ENCODE measurements at places on chromosomes 11 and 22.

DNA sequence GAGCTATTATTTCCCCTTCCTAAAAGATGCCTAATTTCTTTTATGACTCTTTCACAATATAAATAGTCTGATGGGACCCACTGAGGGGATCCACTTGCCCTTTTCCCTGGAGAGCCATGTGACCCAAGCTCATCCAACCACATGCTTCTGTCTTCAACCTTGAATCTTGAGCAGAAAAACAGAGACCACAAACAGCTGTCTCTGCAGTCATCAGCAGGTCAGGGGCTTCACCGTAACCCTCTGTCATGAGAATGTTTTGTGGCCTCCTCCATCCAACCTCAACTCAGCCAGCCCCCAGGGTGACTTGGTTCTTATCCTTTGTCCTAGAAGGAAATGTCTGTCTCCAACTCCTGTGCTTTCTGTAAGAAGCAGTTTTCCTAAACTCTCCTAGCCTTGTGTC, 129.6 kb upstream of the POU2AF2 start:
- no peaks in the 10 kb centered on the region for H3K4me1 ChIP-seq
- H3K4me3 ChIP-seq: no peak overlapping the region
- H3K27me3 ChIP-seq: no peaks in the 10 kb centered on the region
- H3K36me3 ChIP-seq: no peaks in the 10 kb centered on the region
- no peak for DNase-seq

DNA sequence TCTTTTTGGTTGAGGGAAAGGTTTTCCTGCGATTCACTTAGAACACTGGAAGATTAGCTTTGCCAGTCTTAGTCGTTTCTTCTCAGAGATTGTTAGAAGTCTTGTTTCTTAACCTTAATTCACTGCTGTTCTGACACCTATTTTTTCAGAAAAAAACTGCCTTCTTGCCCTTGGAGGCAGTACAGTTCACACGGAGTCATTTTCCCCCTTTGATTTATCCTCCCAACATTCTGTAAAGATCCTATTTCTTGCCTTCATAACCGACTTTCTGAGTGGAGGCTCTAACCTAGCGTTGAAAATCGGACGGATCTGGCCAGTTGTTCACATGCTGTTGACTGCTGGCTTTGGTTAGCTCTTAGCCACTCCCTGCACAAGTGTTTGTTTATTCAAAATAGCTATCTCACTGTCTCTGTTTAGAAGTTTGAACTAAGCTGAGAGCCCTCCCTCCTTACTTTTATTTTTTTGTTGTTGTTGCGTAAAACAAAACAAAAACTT, 737 bp downstream of the BCL2L13 start:
- DNase-seq: peak; percentile 23
- H3K36me3 ChIP-seq: no peaks in the 10 kb centered on the region
- H3K27me3 ChIP-seq: no peaks in the 10 kb centered on the region
- H3K4me3 ChIP-seq: peak overlapping the region; percentile 86

- no peak overlapping the region for H3K4me3 ChIP-seq
- no peak overlapping the region for H3K27ac ChIP-seq
- peaks cover 5% of the 10 kb centered on the region for H3K4me1 ChIP-seq
These were observed 50.7 kb upstream of the VPREB1 start for GRCh38 chr22:22193923-22194322.

DNA sequence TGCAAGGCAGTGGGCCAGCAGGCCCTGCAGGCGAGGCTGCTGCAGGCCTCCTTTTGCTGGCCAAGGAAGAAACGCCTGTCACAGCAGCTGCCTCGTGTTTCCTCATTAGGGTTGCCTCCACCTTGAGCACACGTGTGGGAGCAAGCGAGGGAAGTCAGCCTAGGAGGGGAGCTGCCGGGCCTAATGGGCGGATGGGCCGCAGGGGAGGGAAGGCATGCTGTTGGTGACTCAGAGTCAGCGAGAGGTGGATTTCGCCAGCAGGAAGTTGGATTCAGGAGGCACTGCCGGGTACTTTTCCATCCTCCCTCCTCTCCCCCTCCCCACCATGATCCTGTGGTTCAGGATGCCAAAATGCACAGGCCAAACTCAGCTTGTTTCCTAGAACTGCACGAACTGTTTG, 498.7 kb downstream of the METTL15 start:
- H3K27ac ChIP-seq: no peak overlapping the region
- DNase-seq: no peak
- no peaks in the 10 kb centered on the region for H3K4me1 ChIP-seq

- H3K27me3 ChIP-seq: no peaks in the 10 kb centered on the region
- H3K27ac ChIP-seq: no peak overlapping the region
- H3K4me3 ChIP-seq: no peak overlapping the region
These were observed 69.5 kb downstream of the PRCP start for GRCh38 chr11:82830746-82831145.

DNA sequence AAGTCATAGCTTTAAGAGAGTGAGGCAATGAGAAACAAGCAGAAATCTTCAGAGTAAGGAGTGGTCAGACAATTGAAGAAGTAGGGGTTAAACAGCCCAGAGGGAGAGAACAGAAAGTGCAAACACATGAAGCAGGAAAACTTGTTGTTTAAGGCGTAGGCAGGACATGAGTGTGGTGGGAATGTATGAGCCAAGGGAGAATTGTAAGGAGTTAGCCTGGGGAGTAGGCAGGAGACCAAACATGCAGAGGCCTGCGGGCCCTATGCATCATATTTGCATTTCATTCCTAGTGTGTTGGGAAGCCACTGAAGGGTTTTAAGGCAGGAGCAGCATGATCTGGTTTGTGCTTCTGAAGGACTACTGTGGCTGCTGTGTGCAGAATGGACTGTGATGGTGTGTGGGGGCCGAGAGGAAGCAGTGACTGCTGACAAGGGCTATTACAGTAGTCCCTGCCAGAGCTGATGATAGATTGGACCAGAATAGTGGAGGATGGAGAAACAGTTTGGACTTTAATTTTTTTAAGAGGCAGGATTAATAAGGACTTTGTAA, 179.9 kb upstream of the C11orf87 start:
- no peaks in the 10 kb centered on the region for H3K27me3 ChIP-seq
- no peaks in the 10 kb centered on the region for H3K36me3 ChIP-seq

DNA sequence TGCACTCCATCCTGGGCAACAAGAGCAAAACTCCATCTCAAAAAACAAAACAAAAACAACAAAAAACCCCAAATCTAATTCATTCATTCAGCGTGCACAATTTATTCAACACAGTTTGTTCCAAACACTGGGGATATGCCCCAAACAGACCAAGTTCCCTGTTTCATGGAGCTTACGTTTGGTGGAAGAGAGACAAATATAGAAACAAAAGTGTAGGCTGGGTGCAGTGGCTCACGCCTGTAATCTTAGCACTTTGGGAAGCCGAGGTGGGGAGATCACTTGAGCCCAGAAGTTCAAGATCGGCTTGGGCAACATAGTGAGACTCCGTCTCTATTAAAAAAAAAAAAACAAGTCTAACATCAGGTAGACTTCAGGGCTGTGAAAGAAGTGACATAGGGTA, 52.4 kb downstream of the PTPRJ start:
- DNase-seq: no peak
- H3K4me1 ChIP-seq: peaks cover 18% of the 10 kb centered on the region
- H3K4me3 ChIP-seq: no peak overlapping the region
- no peak overlapping the region for H3K27ac ChIP-seq

- no peaks in the 10 kb centered on the region for H3K27me3 ChIP-seq
- H3K4me3 ChIP-seq: no peak overlapping the region
- no peaks in the 10 kb centered on the region for H3K36me3 ChIP-seq
- no peaks in the 10 kb centered on the region for H3K4me1 ChIP-seq
- DNase-seq: no peak
These were observed 3.4 kb downstream of the CCND1 start for GRCh38 chr11:69644071-69644961.

DNA sequence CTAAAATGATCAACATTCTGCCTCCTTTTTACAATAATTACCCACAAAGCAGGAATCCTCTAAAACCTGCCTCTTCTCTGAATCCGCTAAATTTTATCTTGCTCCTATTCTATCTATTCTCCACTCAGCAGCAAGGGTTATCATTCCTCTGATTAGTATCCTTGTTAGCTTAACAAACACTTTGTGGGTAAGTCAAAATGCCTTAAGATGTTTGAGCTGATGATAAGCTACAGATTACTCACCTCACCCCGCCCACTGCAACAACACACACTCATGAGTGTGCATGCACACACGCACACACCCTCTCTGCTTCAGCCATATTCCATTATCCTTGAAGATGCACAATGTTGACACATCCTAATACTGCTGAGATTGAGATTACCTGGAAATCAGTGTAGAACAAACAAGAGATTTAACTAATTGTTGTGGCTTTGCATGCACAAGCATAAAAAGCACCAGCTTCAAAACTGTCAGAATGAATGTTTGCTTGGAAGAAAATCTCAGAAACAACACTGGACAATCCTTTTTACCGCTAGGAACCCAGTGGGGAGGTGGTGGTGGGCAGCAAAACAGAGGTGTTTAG, 130.9 kb downstream of the BBOX1 start:
- DNase-seq: no peak
- H3K4me1 ChIP-seq: no peaks in the 10 kb centered on the region
- H3K27me3 ChIP-seq: no peaks in the 10 kb centered on the region
- H3K4me3 ChIP-seq: no peak overlapping the region
- no peak overlapping the region for H3K27ac ChIP-seq

DNA sequence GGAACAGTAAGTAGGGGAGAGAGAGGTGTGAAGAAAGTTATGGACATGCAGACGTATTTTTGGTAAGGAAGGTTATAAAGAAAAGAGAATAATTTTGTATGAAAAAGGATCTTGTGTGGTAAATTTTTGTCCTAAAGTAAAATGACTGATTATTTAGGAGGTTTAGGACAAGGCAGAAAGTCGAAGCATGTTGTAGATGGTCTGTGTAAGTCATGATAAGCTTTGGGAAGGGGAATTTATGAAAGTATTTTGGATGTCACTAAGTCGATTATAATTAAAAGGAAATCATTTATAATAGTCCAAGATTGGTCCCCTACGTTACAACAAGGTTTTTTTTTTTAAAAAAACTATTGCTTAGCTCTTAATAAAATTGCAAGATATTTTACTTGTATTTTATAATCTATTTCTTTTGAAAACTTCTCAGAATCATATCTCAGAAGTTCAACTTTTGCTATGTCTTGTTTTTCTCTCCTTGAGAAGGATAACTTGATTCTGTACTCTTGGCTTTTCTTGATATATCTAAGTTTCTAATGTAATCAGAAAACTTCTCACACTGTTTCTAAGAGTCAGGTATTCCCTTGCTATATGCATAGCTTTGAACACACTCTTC, 10.9 kb upstream of the CABP2 start:
- H3K27ac ChIP-seq: no peak overlapping the region
- H3K4me1 ChIP-seq: no peaks in the 10 kb centered on the region
- no peak overlapping the region for H3K4me3 ChIP-seq
- no peaks in the 10 kb centered on the region for H3K27me3 ChIP-seq

DNA sequence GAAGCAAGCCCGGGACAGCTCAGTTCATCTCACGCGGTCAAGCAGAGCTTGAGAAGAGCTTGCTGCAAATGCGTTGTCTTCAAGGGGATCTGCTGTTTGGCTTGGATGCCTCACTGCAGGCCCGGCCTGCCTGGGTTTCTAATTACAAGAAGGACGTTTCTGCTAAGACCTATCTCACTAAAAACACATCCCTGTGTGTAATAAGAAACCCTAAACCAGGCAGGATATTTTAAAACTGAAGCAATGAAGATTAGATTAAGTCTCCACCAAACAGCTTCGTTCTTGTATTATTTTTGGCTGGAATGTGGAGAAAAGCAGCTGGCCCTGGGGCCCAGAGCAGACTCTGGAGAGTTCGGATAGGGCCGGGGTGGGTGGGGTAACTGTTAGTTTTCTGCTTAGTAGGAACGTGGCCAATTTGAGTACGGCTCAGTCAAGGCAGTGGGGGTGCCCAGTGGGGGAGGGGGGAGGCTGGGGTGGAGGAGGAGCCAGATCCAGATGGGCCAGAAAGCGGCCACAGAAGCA, 6.0 kb downstream of the PKNOX2 start:
- no peaks in the 10 kb centered on the region for H3K36me3 ChIP-seq
- no peak overlapping the region for H3K27ac ChIP-seq
- no peaks in the 10 kb centered on the region for H3K27me3 ChIP-seq

Data from DND-41 (cell line).